Myocyte (in vitro differentiated cells): ENCODE measurements at places on chromosomes 11 and 22. TPM values are rescaled to one million over a fixed set of nuclear protein-coding genes. Genes with fewer than 3 reads are reported as not detected.

- DNase-seq, result no peak
Observed at GRCh38 chr11:116397602-116398084, 375.1 kb downstream of the BUD13 start.

GRCh38 chr11:11620173-11620920, 1.5 kb downstream of the GALNT18 start:
- DNase-seq, result peak; percentile 51

GRCh38 chr11:132154781-132155180, 784.4 kb downstream of the NTM start:
- DNase-seq, result no peak

DNA sequence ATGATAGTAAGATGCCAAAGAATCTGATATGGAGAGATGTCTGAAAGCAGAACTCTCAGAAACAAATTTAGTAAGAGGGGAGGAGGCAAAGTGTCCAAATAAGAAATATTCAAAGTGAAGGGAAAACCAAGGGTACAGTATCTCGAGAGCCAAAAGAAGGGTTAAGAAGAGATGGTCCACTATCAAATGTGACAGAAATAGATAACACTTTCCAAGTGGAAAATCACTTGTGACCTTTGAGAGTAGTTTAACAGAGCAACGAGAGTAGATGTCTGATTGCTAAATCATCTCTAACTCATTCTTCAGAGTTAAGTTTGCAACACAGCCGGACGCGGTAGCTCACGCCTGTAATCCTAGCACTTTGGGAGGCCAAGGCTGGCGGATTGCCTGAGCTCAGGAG, 4.3 kb upstream of the BUD13 start:
- no peak for DNase-seq

GRCh38 chr22:21014726-21015465, at the start of gene P2RX6:
P2RX6 (plus strand) TSS chr22:21015165; CDS start chr22:21015175, 10 bp downstream.
- DNase-seq, result peak; percentile 98

DNA sequence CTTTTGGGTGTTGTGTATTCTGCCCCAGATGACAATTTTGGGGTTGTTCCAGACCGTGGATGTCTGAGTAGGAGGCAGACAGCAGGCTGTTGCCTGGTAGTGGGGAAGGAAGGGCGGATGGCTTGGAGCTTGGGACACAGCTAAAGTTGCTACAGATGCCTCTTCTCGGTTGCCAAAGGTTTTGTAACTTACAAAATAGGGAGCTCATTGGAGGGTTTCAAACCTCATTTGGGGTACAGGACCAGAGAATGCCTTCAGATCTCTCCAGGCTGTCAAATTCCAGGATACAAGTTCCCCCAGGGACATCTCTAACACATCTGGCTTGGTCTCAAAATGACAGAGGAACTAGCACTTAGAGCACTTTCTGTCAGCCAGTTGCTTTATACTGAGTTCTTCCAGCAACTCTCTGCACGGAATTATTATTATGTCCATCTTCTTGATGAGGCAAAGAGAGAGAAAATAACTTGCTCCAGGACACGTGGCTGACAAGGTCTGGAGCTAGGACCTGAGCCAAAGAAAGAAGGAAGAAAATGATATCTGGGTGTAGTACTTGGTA, 56.0 kb downstream of the SLC1A2 start:
- no peak for DNase-seq

GRCh38 chr22:19661156-19661555, 53.1 kb upstream of the SEPTIN5 start:
- DNase-seq, result no peak

GRCh38 chr11:128533472-128533871, 53.9 kb downstream of the ETS1 start:
- DNase-seq, result no peak

GRCh38 chr22:48842976-48843375, 984.7 kb downstream of the BRD1 start:
- no peak for DNase-seq

- no peak for DNase-seq
Observed at GRCh38 chr22:45640941-45641621, 30.6 kb upstream of the ATXN10 start.

DNA sequence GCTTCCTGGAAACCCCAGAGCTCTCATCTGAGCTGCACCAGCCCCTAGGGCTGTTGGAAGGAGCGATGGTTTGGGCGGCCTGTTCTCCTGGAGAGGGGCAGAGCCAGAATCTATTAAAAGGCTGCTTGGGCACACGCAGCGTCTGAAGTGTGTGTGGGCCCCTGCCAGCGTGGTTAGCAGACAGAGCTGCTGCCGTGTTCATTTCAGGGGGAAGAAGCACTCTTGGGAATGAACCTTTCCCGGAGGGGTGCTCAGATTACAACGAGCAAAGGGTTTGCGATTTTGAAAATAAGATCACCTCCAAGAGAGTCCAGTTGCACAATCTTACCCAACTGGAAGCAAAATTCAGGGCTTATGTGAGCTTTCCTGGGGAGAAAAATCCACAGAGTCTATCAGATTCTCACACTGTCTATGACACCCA, 12.9 kb downstream of the ANO1 start:
- DNase-seq, result peak; percentile 16

- DNase-seq, result no peak
Observed at GRCh38 chr11:36053281-36053680, 109.4 kb downstream of the LDLRAD3 start.

DNA sequence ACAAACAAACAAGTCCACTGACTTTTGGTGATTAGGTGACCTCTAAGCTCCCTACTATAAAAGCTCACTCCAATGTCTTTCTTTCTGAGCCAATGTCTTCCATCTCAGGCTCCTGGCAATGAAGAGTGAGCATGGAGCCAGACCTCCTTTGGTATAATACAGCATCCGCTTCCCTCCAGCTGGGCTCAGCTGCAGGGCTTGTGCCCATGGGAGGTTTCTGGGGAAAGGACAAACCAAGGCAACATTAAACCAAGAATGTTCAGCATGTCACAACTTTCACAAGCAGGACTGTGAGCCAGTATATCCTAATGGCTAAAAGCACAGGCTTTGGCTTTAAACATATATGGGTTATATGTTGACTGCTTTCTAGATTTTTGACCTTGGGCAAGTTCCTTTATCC, 58.8 kb downstream of the EHF start:
- DNase-seq, result no peak

- peak; percentile 18 for DNase-seq
Observed at GRCh38 chr22:36160499-36160942, at the start of gene APOL3. APOL3 (minus strand) TSS chr22:36160755; CDS start chr22:36149055, 11,700 bp downstream.

- peak; percentile 74 for DNase-seq
Observed at GRCh38 chr22:40898850-40899357, 37.0 kb upstream of the DNAJB7 start.

- peak; percentile 3 for DNase-seq
Observed at GRCh38 chr11:61417670-61418069, 12.1 kb downstream of the CPSF7 start.

DNA sequence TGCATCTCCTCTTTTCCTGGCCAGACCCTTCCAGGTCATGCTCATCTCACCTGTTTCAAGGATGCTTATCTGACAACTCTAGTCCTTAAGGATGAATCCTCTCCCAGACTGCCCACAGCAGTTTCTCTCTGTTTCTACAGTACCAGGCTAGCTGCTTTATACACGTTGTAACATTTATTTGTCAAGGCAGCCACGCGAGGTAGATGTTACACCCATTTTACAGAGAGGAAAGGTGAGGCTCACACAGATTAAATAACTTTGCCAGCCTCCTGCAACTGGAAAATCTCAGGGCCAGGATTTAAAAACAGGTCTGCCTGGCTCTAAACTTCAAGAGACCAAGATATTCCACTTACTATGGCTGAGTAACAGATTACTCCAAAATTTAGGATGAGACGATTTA, 45.7 kb upstream of the E2F8 start:
- DNase-seq, result no peak

GRCh38 chr22:20206709-20207215, 55.9 kb upstream of the CCDC188 start:
- DNase-seq, result no peak

- DNase-seq, result no peak
Observed at GRCh38 chr11:117228091-117228490, 3.8 kb downstream of the PCSK7 start.

DNA sequence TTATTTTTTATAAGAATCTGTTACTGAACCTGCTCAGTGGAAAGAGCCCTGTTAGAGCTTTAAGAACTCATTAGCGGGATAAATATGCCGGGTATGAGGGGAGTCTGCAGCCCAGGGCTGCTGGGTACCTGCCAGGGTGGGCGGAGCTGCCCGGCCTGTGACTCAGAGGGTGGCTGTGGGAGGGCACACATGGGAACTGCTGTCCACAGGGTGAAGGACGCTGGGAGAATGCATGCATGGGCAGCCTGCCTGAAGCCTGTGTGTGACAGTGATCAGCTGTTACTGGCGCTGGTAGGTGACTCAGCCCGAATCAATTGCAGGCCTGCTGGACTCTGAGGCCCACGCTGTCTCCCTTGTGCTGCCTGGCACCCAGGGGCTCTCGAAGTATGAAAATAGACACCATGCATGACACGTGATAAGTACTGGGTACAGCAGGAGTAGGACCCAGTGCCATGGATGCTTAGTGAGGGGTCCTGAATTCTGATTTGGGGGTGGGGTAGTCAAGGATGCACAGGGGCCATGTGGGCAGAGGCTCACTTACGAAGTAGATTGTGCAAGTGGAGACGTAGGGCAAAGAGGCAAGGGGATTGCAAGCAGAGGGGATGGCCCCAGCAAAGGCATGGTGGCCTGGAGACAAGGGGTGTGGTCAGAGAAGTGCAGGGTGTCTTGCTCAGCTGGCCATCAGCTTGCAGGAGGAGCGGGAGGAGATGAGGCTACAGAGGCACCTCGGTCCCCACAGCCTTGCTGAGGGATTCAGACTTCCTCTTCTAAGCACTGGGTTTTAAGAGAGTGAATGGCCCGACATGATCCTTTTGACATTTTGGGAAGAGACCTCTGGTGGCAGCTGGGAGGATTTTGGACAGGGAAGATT, 36.5 kb downstream of the GRIK4 start:
- peak; percentile 99 for DNase-seq

DNA sequence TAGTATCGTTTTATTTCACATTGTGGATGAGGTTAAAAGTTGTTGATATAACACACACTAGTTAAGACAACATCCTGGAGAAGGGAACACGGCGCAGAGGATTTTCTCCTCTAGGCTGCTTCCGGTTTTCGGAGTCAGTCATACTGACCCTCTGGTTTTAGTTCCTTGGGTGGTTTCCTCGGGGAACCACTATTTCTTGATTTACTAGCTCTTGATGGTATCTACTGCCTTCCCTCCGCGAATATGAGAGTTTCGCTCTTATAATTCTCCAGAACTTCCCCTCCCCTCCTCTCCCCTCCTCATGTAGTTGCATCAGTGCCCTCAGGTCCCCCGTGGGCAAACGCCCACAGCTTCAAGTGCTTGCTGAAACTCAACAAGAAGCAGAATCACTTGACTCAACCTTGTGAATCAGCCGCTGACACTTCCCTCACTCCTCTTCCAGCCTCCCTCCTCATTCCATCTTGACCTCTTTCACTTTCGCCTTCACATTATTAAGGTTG, 15.9 kb upstream of the APOBEC3A start:
- no peak for DNase-seq

- DNase-seq, result no peak
Observed at GRCh38 chr11:59011655-59012397, 72.5 kb downstream of the GLYATL1 start.

GRCh38 chr11:133582326-133582725, 50.0 kb upstream of the OPCML start:
- no peak for DNase-seq

- DNase-seq, result no peak
Observed at GRCh38 chr11:62559204-62559603, 12.6 kb upstream of the AHNAK start.

- DNase-seq, result no peak
Observed at GRCh38 chr11:134049303-134049702, 19.6 kb upstream of the JAM3 start.

DNA sequence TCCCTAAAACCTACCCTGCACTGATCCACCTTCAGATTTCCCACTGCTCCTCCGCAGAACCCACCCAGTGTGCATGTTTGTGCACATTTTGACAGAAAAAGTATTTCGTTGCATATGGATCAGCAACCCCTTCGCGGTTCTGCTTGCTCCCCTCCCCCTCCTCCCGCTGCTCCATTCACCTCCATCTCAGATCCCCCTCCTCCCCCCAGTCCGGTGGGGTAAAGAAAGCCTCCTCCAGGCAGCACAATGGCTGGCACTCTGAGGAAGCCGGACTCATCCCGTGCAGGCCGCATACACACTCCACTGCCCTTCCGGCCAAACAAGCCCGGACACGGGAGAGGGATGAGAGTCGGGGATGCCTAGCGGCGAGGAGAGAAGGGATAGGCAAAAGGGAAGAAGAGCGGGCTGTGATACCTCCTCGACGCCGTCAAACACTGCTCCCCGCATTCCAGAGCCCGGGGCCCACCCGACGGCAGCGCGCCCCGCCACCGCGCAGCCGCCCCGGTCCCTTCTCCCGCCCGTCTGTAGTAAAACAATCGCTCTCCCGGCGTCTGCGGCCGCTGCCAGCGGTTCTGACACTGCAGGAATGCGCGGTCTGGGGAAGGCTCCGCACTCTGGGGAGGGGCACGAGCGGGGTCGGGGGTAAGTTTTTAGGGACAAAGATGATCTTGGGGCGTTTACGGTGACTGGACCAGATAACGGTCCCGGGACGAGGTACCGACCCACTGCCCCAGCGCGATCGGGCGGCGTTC, 915 bp downstream of the FEZ1 start:
- DNase-seq, result no peak

GRCh38 chr11:122781378-122782195, 56.7 kb upstream of the CRTAM start:
- DNase-seq, result peak; percentile 95

The THY1 gene
- 107 and 112 TPM in 2 replicates for total RNA-seq

The CATSPER1 gene
- total RNA-seq, result not detected in 2 replicates

The MFRP gene
- total RNA-seq, result 0.05 and 0.31 TPM in 2 replicates

The YPEL1 gene
- total RNA-seq, result 2.6 and 7.8 TPM in 2 replicates

The ATG13 gene
- total RNA-seq, result 61.4 and 68.2 TPM in 2 replicates

The CHRM1 gene
- total RNA-seq, result not detected in 2 replicates

The CNIH2 gene
- total RNA-seq, result 1.3 and 1.9 TPM in 2 replicates

The PTPMT1 gene
- 79.1 and 79.7 TPM in 2 replicates for total RNA-seq

The ALDH3B2 gene
- total RNA-seq, result not detected in 2 replicates

The GUCY1A2 gene
- 0.21 and 0.29 TPM in 2 replicates for total RNA-seq

The ST14 gene
- total RNA-seq, result not detected in 2 replicates

The OR2D2 gene
- not detected in 2 replicates for total RNA-seq

The NKAPD1 gene
- 20.6 and 29.3 TPM in 2 replicates for total RNA-seq
